ENCODE measurements at places on chromosomes 4 and X.

DNA sequence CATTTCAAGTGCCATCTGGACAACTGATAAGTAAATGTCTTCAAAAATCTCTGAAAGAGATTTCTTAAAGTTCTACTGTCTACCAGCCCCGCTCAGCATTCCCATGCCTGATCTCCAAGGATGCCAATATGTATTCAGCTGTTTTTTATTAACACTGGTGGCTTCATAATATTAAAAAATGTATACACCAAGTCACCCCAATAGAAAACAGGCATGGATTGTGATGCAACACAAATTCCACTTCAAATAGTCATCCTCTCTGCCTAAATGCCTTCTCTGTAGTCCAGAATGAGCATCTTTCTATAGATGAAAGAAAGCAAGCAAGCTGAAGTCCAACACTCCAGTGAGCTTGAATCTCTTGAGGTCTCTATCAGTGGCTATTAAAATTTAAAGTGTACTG, 152.2 kb upstream of the PPARGC1A start:
- no peak for DNase-seq

GRCh38 chr4:185995665-185996064, 73.3 kb upstream of the TLR3 start:
- no peak for DNase-seq

GRCh38 chr4:7893539-7893938, 46.1 kb downstream of the AFAP1 start:
- no peak for DNase-seq

DNA sequence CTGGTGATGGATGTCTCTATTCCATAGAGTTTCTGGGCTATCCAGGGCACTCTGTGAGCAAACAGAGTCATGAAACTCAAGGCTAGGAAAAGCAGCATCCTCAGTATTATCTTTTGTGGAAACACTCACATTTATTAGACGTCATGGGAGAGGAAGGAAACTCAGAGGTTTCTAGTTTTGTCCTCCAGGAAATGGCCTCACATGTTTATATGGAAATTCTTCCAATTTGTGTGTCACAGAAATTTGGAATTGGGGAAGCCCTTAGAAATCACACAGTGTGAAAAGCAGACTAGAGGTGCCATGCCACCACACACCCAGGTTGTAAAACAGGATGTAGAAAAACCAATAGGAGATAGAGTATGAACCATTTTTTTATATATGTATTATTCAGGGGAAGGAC, 31.1 kb downstream of the IDS start:
- no peak for DNase-seq

DNA sequence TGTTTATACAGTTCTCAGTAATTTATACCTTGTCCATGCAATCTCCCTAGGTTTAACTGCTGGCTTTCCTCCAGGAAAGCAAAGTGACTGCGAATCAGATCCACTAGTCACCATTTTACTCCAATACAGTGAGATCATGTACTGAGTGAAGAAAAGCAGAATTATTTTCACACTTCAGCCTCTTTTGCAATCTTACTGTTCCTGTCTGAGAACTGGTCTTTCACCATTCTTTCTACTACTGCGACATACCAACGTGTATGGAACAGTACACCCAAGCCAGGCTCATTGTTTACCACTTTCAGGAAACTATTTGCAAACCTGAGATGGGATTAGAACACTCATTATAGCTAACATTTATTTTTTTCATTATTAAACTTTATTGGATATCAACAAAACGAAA, 8.0 kb upstream of the MSL3 start:
- peak; percentile 88 for DNase-seq

- DNase-seq, result no peak
These were observed 482.1 kb downstream of the TMA16 start for GRCh38 chr4:163976588-163976987.

DNA sequence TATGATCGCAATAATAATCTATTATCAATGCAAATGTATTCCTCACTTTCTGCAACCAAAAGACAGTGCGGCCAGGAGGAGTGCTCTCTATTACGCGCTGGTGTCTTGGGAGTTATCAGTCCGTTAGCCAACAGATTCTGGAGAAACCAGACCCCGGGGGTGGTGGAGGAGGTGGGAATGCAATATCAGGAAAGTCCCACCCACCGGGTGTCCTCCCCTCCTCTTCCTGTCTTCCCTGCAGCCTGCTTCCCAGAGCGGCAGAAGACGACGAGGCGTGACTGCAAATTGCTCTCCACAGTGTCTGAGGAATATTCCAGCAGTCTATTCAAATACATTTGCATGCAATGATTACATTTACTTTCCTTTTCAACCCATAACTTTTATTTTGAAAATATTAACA, 17.9 kb upstream of the TLR3 start:
- no peak for DNase-seq

- no peak for DNase-seq
These were observed 215.2 kb upstream of the GK2 start for GRCh38 chr4:79623021-79623870.

DNA sequence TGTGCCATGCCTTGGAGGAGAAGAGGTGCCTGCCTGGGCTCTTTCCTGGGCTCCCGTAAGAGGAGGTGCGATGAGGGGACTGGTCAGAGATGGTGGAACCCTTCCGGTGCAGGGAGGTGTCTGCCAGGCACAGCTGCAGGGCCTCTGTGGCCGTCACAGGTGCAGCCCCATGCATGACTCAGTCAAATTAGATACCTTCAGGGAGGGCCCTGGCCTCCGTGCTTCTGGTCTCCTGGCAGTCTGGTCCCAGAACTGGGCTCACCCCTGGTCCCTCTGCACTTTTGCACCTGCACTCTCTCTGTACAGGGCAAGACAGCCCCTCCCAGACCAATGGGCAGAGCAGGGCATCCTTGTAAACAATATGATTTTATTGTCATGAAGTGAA, 49.9 kb upstream of the LRPAP1 start:
- no peak for DNase-seq

GRCh38 chr4:99447079-99447478, 11.9 kb upstream of the ADH7 start:
- no peak for DNase-seq

GRCh38 chr4:104420766-104421165, 73.9 kb downstream of the CXXC4 start:
- DNase-seq, result no peak

- DNase-seq, result peak; percentile 25
These were observed 1.4 kb downstream of the FGF2 start for GRCh38 chr4:122827879-122828601.

- no peak for DNase-seq
These were observed 18.8 kb upstream of the SMIM14 start for GRCh38 chr4:39657465-39657864.

DNA sequence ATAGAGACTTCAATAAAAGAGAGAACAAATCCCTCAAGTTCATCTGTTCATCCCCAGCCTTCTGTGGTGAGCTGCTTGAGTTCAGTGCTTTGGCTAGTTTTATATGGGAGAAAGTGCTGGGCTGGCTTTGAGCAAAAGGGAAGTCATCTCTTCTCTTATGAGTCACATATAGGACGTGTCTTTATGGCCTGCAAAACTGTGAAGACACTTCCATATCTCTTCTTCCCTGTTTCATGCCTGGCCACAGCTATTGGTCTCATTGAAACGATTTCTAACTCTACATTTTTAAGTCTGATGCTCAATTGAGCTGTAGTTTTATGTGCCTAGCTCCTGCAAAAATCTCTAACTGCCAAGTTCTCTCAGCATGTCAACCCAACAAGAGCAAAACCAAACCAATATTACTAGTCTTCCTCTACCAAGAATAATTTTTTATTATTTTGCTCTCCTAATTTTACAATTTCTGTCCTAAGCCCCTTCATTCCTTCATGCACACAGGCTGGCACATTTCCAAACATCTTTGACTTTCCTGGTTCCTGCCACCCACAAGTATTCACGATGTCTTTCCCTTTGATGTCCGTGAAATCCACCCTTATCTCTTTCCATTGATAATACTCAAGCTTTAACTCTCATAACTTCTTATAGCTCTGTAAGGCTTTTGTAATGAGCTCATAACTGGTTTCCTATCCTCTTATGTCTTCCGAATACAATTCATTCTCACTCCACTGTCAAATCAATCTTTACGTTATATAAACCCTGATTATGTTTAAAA, 165.3 kb downstream of the BTC start:
- DNase-seq, result no peak

DNA sequence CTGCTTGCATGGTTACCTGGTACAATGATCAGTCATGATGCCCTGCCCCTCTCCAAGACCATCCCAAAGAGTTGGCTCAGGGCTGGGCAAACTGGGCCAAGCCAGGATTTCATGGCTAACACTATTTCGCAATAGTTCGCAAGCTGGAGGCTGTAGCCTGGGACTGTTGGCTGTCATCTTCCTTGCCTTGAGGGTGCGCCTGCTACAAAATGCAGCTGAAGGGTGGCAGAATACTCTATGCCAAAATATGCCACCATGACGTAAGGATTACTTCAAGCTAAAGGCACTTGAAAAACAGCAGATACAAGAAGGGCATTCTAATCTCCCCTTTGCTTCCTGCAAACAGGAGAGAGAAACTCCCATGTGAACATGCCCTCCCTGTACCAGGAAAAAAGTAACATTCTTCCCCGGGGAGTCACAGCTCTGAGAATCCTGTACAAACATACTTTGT, 21.0 kb downstream of the SAT1 start:
- peak; percentile 73 for DNase-seq

DNA sequence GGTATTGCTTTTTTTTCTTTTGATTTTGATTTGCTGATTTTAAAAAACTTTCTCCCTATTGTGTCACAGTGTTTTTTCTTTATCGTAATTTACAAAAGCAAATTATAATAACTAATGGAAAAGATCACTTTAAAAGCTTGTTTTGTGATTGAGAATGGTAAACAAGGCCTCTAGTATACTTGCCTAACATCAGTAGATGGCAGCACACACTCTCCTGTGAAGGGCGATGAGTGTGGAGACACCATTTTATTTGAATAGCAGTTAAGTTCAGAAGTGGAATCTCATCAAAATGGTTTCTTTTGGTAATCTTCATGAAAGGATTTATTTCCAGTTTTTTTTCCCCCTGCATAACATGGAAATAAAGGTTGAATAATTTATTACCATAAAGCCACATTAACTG, 72.3 kb downstream of the PAK3 start:
- DNase-seq, result no peak

DNA sequence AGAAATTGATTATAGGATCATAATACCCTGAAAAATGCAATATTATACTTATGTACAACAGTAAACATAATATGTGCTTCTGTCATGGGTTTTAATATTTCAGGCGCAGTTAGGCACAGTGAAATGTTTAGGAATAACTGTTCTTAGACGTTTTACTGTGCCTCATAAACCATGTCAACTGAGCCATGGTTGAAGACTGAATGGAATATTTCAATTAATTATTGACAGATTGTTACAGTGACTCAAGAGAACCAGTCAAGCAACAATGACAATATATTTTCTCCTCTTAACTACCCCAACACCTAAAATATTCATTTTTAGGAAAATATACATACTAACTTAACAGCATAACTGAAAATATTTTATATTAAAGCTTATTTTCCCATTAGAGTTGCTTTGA, 852.7 kb upstream of the FRG1 start:
- no peak for DNase-seq

- DNase-seq, result no peak
These were observed 8.9 kb downstream of the PRRG3 start for GRCh38 chrX:151704041-151704663.

GRCh38 chr4:148192526-148192925, 249.7 kb downstream of the NR3C2 start:
- no peak for DNase-seq

DNA sequence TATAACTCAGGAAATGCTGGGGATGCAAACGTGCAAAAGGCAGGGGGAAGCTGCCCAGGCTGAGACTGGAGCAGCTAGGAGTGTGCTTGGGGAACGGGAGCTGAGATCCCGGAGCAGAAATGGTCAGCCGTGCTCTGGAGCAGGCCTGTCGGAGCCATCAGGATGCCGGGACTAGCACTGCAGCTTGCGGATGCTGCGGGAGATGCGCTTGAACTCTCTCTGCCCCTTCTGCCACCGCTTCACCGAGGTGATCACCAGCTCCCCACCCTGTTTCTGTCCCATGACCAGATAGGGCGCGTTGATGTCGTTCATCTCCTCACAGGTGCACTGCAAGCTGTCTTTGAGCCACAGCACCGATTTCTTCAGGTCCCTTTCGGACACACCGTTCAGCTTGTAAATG, 7.6 kb downstream of the SFRP2 start:
- DNase-seq, result no peak

GRCh38 chr4:109631532-109632108, 71.6 kb downstream of the MCUB start:
- DNase-seq, result no peak

- no peak for DNase-seq
These were observed 1.8 kb downstream of the ODAPH start for GRCh38 chr4:75557696-75558095.

GRCh38 chrX:80876877-80877276, 67.2 kb upstream of the BRWD3 start:
- DNase-seq, result peak; percentile 39

- no peak for DNase-seq
These were observed 96.5 kb downstream of the ARHGAP10 start for GRCh38 chr4:147828331-147828905.

GRCh38 chr4:107900067-107900466, 31.3 kb upstream of the CYP2U1 start:
- DNase-seq, result no peak

DNA sequence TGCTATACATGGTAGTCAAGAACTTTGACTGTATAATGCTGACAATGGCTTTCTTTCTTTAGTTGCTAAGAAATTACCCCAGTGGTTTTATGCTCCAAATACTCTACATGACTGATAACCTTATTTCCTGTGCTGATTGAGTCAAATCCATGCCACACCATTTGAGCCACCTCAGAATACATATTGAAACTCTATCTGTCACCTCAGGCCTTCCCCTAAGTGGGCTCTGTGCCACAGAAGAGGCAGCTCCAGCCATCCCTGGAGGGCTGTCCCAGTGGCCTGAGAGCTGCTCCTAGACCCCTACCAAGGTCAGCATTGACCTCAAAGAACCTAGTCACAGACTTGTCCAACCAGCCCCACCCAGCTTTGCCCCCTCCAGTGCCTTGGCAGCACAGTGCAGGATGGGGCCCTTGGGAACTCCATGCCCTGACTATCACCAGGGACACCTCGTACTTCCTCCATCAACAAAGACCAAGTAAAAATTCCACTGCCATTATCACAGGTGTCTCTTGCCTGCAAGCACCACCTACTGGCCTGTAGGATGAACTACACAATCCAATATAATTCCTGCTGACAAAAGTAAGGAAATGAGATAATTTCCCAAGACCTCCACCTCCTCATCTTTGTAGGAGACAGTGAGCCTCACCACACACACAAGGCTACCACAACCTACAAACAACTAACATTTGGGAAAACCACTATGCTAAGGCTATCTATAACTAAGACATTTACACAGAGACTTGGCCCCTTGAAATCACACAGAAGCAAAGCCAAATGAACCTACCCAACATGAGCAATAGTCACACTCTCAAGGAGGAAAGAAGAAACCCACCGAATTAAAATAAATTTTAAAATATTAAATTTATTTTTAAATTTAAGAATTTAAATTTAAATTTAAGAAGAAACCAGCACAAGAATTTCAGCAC, 239.9 kb downstream of the NKX6-1 start:
- peak; percentile 41 for DNase-seq

DNA sequence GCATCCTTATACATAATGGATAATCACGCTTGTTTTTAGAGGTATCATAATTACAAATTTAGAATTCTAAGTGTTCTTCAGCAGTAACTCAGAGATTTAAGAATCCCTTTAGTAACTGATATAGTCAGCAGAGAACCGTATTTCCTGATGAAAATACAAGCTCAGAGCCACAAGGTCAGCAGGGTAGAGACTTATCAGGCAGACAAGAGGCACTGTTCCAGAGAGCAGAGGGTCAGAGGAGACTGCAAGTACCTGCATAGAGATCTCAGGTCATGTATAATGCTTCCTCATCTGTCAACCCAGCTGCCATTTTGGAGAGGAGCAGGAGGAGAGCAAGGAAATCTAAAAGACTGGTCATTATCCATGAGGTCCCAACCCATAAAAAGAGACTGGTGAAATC, 787.1 kb upstream of the FTHL17 start:
- DNase-seq, result no peak
